Fibroblast of lung (primary cell): ENCODE measurements at places on chromosomes 2 and 18. TPM values are rescaled to one million over a fixed set of nuclear protein-coding genes. Genes with fewer than 3 reads are reported as not detected.

- H3K27ac ChIP-seq: no peak overlapping the region
- H3K4me1 ChIP-seq: no peaks in the 10 kb centered on the region
- peak; percentile 4 for DNase-seq
- H3K27me3 ChIP-seq: no peaks in the 10 kb centered on the region
- H3K36me3 ChIP-seq: no peaks in the 10 kb centered on the region
Observed at GRCh38 chr2:99911736-99912135, 230.7 kb downstream of the AFF3 start.

Gene GPR39
- 0.26 and 1.3 TPM in 2 replicates for total RNA-seq

DNA sequence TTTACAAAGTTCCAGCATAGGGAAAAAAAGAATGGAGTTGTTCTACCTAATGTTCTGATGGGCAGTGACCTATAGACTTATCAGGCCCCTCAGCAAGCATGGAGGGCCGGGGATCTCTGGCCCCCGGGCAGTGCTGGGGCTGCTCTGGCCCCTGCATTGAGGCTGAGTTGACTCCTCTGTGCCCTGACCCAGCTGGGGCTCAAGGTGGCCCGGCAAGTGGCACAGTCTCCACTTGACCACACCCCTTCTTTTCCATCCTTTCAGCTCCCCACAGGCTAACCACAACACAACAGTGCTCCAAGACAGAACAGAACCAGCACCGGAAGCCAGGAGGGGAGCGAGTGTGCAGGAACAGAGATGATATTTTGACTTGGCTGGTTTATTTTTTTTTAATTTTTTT is 19.9 kb downstream of the TOGARAM2 start:
- no peaks in the 10 kb centered on the region for H3K36me3 ChIP-seq
- H3K4me1 ChIP-seq: no peaks in the 10 kb centered on the region
- DNase-seq: no peak
- H3K4me3 ChIP-seq: no peak overlapping the region
- no peaks in the 10 kb centered on the region for H3K27me3 ChIP-seq

Gene REG3G
- total RNA-seq: not detected in 2 replicates
